ENCODE measurements at places on chromosomes 7 and 10.

DNA sequence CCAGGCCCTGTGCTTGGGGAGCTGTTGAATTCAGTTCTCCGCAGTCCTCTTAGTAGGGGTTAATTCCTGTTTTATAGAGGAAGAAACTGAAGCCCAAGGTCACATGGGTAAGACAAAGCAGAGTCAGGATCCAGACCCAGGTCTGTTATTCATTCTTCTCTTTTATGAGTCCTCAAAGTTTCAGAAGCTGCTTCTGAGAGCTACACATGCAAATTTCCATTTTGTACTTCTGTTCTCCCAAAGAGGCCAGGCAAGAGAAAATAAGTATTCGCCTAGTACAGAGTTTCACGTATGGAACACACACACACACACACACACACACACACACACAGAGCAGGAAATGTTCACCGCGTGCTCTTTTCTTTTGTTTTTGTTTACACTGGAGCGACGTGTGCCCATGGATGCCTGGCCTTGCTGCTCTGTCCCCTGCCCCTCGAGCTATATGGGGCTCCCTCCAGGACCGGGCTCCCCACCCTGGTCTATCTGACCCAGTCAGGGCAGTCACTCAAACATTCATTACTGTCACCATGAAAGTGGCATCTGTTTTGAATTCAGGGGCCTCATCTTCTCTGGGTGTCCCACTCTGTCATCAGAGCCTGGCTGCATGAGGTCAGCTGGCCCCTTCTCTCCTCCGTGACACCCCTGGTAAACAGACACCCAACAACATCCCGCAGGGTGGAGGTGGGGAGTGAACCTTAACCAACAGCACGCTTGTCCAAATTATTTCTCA lies 84.4 kb downstream of the TNS3 start:
- DNase-seq: no peak

DNA sequence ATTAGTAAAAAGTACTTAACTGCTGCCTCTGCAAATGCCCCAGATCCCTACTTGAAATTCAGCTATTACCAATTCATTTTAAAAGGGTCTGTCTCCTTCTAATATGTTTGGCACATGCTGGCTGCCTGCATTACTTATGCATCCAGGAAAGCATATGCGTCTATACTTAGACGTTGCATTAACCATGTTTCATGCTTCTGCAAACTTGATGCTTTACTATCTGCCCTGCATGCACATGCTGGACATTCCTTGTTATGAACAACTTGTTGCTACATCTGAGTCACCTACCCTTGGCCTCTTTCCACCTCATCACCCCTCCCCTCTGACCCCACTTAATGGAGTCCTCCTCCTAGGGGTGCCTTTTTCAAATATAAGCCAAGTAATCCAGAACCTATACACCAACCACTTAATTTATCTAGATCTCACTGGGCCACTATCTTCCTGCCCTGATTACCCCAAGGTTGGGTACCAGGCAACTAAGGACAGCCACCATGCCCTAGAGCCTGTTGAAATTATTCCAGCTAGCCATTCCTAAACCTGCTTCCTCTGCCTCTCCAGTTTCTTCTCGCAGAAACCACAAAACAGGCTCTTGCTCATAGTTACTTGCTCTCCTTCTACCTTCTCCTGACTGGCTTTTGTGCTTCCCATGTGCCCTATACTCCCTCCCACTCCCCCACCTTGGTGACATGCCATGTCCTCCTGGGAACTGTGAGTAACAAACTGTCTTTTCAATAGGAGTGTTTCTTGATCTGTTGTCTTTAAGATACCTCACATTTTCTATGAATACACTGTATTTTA lies 1187.9 kb downstream of the REEP3 start:
- no peak for DNase-seq

DNA sequence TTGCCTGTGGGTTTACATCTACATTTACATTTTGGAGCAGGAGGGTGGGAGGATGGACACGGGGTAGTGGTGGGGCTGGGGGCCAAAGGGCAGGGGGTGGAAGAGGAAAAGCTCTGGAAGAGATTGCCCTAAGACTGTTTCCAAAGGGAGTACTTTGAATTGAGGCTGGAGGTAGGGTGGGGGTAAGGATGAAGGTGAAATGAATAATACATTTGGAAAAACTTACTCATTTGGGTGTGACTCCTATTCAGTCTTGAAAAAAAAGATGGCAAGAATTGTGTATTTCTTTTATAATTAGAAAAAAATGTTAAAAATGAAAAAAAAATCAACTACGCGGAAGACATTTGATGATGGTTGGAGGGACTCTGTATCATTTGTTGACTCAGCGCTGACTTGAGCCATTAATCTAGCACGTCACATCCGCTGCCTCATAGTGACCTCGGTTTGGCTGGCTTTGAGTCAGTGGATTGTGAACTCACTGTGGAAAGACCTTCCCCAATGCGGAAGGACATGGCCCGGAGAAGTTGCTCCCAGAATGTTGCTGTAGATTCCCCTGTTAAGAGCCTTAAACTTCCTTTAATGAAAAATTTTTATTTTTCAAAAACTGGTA lies 2.8 kb downstream of the FAM180A start:
- peak; percentile 93 for DNase-seq

GRCh38 chr7:15674586-15674985 lies 11.9 kb downstream of the MEOX2 start:
- no peak for DNase-seq

DNA sequence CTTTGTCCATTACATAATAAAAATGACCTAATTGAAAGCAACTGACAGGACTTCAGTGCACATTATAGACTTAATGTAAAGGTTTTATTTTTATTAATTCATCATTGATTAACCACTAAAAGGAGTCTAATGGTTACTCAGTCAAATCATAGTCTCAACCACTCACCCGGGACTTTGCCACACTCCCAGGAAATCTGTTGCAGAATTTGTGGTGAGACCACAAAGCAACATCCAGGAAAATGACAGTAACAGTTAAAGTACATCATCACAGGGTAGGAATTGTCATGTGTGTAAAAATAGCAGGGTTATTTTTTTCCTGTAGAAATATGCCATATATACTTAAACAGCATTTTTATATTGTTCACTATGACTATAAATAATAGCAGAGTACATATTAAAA lies 6.3 kb upstream of the HGF start:
- no peak for DNase-seq

- peak; percentile 69 for DNase-seq
Observed at GRCh38 chr10:128268015-128268722, 141.9 kb upstream of the MKI67 start.

Data from Daoy (cell line).